ENCODE measurements at places on chromosomes 5 and 9. TPM values are rescaled to one million over a fixed set of nuclear protein-coding genes. Genes with fewer than 3 reads are reported as not detected.

DNA sequence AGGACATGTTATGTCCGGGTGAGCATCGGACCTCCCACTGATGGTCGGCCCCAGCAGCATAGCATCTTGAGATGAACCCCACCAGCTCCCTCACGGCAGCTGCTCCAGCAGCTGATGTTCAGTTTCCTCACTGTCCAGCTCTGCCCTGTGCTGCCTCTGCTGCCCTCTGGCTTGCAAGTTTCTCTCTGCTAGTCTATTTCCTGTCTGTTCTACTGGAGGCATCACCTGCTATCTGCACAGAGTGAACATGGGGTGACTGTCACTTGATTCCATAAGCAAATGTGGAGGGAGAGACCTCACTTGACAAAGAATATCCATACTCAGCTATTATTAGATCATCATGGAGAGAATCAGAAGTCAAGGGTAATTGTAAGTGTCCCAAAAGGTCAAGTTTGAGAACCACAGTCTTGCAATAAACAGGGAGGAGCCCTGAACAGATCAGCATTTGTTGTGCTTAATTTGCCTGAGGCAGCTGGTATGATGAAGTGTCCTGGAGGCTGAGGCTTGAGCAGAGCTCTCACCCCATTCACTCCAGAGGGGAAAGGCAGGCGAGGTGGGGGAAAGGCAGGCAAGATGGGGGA is 702.8 kb downstream of the SEMA5A start:
- no peaks in the 10 kb centered on the region for H3K36me3 ChIP-seq
- no peak for DNase-seq
- H3K27ac ChIP-seq = no peak overlapping the region
- no peak overlapping the region for H3K4me3 ChIP-seq
- H3K27me3 ChIP-seq = peaks cover 15% of the 10 kb centered on the region

GRCh38 chr5:160044967-160045366 is 36.0 kb downstream of the TTC1 start:
- no peaks in the 10 kb centered on the region for H3K27me3 ChIP-seq
- no peak overlapping the region for H3K27ac ChIP-seq
- no peaks in the 10 kb centered on the region for H3K4me1 ChIP-seq
- H3K36me3 ChIP-seq = peaks cover 19% of the 10 kb centered on the region

DNA sequence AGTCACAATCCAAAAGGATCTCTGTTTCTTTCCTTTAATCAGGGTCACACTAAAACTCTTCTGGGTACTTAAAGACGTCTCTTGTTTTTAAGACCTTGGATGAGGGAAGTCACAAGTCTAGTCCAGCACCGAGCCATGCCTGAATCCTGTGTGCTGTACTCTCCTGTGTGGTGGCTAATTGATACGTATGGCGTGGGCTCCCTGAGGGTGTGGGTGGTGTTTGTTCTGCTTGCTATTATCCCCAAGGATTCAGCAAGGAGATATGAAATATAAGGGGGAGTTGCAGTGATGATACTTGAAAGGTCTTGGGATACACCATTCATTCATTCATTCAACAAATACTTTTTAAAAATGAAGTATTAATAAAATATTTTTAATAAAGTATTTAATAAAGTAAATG is 128.3 kb downstream of the ARHGEF28 start:
- no peak overlapping the region for H3K27ac ChIP-seq
- no peaks in the 10 kb centered on the region for H3K27me3 ChIP-seq
- peaks cover 10% of the 10 kb centered on the region for H3K4me1 ChIP-seq
- no peak for DNase-seq
- no peak overlapping the region for H3K4me3 ChIP-seq
- no peaks in the 10 kb centered on the region for H3K36me3 ChIP-seq

SSNA1 gene
- 64.9 TPM for total RNA-seq

IFNA13 gene
- not detected for total RNA-seq

KCNT1 gene
- 0.10 TPM for total RNA-seq

GRCh38 chr5:180787711-180788431 is 14.7 kb downstream of the MGAT1 start:
- no peak for DNase-seq
- H3K27me3 ChIP-seq = no peaks in the 10 kb centered on the region
- no peak overlapping the region for H3K4me3 ChIP-seq

DNA sequence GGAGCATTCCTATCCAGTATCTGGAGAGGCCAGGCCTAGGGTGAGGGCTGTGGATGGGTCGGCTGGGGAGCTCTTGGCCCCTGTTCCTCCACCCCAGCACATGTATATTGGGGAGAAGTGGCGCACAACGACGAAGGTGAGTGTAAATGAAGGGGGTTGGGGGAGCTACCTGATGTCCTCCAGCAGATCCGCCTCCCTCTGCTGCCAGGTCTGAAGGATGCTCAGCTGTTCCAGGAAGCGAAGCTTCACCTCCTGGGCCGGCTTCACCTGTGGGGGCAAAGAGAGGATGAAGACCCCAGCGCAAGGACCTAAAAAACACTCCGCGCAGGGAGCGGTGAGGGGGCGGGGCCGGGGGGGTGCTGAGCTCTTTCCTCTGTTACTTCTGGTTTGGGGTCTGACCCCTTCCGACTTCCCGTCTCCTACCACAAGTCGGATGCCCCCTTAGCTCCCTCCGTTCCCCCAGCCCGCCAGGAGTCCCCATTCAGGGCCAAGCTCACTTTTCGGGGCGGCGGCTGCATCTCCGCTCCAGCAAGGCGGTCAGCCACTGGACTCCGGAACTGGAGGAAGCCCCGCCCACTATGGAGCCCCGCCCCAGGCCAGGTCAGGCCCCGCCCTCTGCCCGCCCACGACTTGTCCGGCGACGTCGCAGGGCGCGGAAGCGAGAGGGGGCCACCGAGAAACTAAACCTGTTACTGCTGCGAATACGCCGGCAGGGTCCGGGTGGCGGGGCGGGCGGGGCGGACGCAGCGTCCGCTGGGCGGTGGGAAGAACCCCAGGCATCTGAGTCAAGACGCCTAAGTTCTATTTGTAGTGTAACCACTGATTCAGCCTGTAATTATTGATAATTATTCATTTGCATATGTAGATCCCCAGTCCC is at the start of gene FCHSD1:
TSS of gene FCHSD1 (minus strand) at position 568 of the 877 bp plus-strand sequence. CDS start at position 518, 50 bp downstream.
- peaks cover 4% of the 10 kb centered on the region for H3K4me1 ChIP-seq
- peak within 1 kb of the TSS; percentile 9 for H3K27ac ChIP-seq
- peaks cover 1% of the 10 kb centered on the region for H3K36me3 ChIP-seq
- H3K4me3 ChIP-seq = peak within 1 kb of the TSS; percentile 99

GRCh38 chr5:65015767-65016166 is 247.0 kb downstream of the CWC27 start:
- H3K4me3 ChIP-seq = no peak overlapping the region
- no peak overlapping the region for H3K27ac ChIP-seq
- peaks cover 3% of the 10 kb centered on the region for H3K36me3 ChIP-seq
- H3K4me1 ChIP-seq = peaks cover 7% of the 10 kb centered on the region

GRCh38 chr9:89149726-89150125 is 28.9 kb downstream of the SHC3 start:
- DNase-seq = no peak
- H3K27ac ChIP-seq = no peak overlapping the region
- H3K4me1 ChIP-seq = no peaks in the 10 kb centered on the region
- no peak overlapping the region for H3K4me3 ChIP-seq
- no peaks in the 10 kb centered on the region for H3K36me3 ChIP-seq

DNA sequence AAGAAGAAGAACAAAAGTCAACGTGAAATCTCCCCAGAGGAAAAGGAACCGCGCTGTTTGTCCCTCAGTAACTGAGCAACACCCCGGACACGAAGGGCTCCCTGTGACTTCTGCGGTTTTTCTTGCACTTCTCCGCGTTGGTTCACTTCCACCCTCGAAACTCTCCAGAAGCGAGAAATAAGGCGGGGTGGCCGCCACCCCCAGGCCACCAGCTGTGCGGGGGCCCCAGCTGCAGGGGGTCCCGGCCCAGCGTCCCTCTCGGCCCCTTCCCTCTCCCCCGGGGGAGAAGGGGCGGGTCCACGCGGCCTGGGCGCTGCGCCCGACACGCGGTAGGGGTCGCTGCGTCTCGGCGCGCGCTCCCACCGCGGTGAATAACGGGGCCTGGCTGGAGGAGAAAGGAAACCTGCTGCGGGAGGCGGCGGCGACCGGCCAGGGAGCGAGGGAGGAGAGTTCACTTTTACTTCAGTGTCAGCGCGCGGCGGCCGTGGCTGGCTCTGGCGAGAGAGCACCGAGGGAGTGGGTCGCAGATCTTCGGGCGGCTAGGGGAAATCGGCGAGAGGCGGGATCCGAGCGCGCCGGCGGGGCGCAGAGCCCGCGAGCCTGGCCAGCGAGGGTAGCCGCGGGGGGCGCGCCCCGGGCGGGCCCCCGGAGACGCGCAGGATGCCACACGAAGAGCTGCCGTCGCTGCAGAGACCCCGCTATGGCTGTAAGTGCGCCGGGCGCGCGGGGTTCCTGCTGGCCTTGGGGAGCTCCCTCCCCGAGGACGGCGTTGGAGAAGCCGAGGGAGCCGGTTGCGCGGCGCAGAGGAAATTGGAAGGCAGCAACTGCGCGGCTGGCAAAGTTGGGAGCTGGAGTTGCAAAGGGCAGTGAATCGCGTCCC is at the start of gene IQGAP2:
TSS of gene IQGAP2 (plus strand) at position 400 of the 880 bp plus-strand sequence. CDS start at position 661, 261 bp downstream.
- peaks cover 13% of the 10 kb centered on the region for H3K4me1 ChIP-seq
- DNase-seq = peak; percentile 83
- peak within 1 kb of the TSS; percentile 79 for H3K27ac ChIP-seq
- peaks cover 18% of the 10 kb centered on the region for H3K27me3 ChIP-seq
- peak within 1 kb of the TSS; percentile 96 for H3K4me3 ChIP-seq

DNA sequence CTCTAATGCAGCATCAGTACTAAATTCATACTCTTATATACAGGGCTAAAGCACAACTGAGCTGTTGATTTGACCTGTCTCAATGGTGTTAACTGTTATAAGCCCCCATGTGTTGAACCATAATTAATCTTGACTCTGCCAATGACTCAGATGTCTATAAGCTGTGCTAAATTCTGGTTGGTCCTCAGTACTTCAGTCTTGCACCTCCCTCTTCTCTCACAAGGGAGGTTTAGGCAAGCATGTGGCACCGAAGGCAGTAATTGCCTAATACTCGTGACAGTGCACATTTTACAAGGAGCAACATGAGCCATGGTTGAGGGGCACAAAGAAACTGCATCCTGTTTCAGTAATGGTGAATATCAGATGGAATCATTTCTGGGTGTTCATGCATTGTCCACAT is 255.9 kb downstream of the TRPM3 start:
- no peak overlapping the region for H3K4me3 ChIP-seq
- no peak overlapping the region for H3K27ac ChIP-seq
- H3K36me3 ChIP-seq = no peaks in the 10 kb centered on the region

GRCh38 chr5:63011158-63011557 is 432.5 kb downstream of the LRRC70 start:
- DNase-seq = no peak
- H3K27me3 ChIP-seq = no peaks in the 10 kb centered on the region
- no peaks in the 10 kb centered on the region for H3K36me3 ChIP-seq
- H3K27ac ChIP-seq = no peak overlapping the region
- H3K4me3 ChIP-seq = no peak overlapping the region

- peaks cover 2% of the 10 kb centered on the region for H3K27me3 ChIP-seq
- peak overlapping the region; percentile 1 for H3K27ac ChIP-seq
- peak overlapping the region; percentile 65 for H3K4me3 ChIP-seq
- H3K4me1 ChIP-seq = peaks cover 17% of the 10 kb centered on the region
- DNase-seq = peak; percentile 75
Observed at GRCh38 chr9:27726244-27727081, 153.2 kb upstream of the C9orf72 start.

ERBIN gene
- total RNA-seq = 57.5 TPM

- no peak for DNase-seq
- no peak overlapping the region for H3K4me3 ChIP-seq
- H3K36me3 ChIP-seq = no peaks in the 10 kb centered on the region
Observed at GRCh38 chr5:53013857-53014256, 24.7 kb downstream of the ITGA2 start.

Measured in type B pancreatic cell (in vitro differentiated cells).